ENCODE measurements at places on chromosomes 1 and 21.
A peak's percentile ranks its signal among the peaks of the same experiment; 100 is the strongest.

DNA sequence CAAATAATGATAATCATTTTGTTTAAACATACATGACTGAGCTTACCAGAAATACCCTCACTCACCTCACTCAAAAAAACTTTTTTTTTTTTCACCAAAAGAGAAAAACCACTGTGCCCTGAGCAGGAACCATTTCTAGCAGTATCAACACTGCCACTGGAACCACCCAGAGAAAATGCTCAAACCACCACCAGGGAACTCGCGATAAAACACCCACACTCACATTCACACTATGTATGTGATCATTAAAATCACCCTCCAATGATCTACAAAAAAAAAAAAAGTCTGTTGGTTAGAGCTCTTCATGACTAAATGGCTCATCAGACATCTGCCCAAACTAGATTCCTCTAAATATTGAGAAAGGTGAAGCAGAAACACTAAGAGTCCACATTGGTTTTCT, 11.5 kb downstream of the TIAM1 start:
- no peak for DNase-seq

GRCh38 chr1:18923756-18924211, 21.4 kb upstream of the ALDH4A1 start:
- peak; percentile 69 for DNase-seq

- no peak for DNase-seq
These were observed 129.7 kb downstream of the VPS13D start for GRCh38 chr1:12359359-12360133.

DNA sequence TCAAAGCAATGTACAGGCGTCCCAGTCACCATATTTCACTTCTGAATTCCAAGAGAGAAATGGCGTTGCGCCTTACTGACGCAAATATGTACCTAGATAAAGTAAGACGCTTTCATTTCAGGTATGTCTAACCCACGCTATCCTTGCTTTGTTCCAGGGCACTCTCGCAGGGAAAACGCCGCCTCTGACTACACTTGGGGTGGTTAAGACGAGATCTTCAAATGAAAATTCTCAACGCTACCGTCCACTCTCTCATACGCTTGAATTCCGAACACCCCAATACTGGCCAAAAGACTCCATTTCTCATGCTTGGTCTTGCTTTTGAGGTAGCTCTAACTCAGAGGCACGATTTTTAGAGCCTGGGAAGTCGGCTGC, 736 bp upstream of the ZMPSTE24 start:
- DNase-seq, result peak; percentile 96

DNA sequence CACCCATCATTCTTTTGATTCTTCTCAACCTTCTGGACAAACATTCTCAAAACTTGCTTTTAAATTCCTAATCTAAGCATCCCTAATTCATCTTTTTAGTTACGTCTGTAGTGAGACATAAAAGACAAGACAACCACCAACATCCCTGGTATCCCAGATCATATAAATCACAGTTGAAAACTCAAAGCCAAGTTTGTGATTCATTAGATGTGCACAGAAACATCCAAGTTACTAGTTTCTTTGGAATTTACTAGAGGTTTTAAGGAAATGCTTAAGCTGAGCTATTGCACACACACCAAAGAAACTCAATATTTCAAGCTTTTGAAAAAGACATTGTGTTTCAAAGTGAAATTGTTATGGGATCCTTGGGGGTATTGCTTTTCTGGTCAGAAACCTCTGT, 47.6 kb downstream of the ATP6V1G3 start:
- DNase-seq, result no peak

GRCh38 chr21:42983103-42983502, 8.7 kb downstream of the PKNOX1 start:
- DNase-seq, result peak; percentile 11

DNA sequence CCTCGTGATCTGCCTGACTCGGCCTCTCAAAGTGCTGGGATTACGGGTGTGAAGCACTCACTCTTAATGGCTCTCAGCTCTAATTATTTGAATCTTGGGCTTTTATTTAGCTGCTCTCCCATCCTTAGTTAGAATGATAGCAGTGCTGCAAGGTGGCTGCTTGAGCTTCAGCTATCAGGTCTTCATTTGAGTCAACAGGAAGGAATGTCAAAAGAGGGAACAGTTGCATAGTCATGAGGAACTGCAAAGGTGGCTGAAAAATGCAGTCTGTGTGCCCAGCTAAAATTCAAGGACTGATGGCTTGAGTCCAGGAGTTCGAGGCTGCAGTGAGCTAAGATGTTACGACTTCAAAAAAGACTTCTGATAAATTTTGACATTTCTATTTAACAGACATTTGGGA, 55.6 kb downstream of the UCK2 start:
- DNase-seq, result no peak

GRCh38 chr1:114458237-114458777, 52.7 kb downstream of the TRIM33 start:
- DNase-seq, result no peak

DNA sequence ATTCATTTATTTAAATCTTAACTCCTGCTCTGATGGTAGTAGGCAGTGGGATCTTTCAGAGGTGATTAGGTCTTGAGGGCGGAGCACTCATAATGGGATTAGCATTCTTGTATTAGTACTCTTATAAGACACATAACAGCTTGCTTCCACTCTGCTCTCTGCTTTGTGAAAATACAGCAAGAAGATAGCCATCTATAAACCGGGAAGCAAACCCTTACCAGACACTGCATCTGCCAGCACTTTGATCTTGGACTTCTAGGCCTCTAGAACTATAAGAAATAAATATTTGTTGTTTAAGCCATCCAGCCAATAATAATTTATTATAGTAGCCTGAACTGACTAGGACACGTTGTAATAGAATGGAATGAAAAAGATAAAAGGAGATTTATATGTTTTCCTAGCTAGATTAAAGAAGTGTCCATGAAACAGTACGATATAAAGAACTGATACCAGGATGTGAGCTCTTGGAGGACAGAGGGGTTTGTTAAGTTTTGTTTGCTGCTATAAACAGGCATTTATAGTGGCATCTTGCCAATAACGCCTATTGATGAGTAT, 869.9 kb downstream of the MRPL39 start:
- no peak for DNase-seq

DNA sequence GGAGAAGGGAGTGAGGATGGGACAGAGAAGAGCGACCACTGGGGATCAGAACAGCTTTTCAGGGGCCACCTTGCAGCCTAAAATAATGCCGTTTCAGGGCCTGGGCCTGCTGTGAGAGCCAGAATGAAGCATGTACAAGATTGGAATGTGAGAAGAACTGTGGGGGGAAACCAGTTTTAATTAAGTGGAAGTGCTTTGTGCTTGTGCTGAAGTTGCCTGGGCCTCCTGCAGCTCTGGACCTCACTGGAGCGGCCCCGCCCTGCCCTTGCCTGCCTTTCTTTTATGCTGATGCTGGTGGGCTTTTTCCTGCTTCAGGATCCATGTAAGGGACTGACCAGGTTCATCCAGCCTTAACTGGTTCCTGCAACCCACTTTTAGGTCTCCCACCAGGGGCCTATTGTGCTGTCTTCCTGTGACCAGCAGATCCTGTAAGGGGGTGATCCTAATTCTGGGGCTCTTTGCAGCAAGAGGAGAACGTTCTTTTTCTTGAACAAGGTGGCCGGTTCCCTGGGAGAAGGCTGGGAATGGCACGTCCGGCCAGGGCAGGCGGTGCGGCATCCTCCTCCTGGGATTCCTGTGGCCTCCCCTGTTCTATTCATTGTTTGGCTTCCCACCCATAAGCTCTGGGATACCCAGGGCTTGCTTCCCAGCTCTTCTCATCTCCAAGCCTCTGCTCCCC, 3.2 kb downstream of the C1orf226 start:
- DNase-seq, result no peak

DNA sequence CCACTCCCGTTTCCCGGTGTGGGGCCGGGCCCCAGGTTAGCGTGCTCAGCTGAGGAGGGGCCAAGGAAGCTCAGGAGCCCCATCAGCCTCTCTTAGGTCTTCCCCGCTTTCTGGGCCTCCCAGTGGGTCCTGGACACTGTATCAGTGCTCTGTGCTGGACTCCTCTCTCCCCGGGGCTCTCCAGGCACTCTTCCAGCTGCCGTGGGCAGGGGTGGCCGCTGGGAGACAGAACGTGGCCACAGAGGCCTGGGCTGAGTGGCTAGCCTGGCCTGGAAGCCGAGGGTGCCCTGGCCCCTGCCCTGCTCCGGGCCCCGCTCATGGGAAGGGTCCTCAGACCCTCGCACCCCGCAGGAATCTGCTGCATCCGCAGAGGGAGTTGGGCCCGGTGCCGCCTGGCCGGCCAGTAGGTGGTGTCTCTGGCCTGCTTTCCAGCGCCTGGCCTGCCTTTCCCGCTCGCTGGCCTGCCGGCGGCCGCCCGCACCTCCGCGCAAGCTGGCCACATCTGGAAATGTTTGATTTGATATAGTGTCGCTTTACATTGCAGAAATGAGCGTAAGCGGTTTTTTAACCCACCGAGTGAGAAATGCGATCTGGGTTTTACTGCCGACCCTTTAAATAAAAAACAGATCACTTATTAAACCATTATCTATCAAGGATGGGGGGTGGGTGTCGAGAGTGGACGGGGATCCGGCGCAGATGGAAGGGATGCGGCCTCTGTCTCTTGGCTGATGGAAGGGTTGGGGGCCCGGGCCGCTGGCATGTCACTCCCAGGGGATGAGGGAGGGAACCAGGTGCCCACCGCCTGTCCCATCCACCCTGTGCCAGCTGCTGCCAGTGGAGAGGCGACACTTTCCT, 74.4 kb upstream of the TTC34 start:
- DNase-seq, result no peak

DNA sequence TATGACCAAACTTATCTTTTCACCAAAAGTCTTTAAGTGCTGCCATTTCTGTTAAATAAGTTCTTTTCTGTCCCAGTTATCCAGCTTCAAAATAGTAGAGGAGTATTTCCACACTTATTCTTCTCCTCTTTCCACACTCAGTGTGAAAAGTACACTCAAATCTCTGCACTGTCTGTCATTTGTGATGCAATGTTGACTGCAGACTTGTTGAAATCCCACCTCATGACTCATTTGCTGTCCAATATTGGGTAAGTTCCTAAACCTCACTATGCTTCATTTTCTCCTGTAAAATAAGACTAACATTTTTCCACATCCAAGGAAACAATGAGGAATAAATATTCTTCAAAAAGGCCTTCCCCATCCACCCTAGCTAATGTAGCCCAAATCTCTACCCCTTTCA, 17.5 kb downstream of the LRRIQ3 start:
- no peak for DNase-seq

DNA sequence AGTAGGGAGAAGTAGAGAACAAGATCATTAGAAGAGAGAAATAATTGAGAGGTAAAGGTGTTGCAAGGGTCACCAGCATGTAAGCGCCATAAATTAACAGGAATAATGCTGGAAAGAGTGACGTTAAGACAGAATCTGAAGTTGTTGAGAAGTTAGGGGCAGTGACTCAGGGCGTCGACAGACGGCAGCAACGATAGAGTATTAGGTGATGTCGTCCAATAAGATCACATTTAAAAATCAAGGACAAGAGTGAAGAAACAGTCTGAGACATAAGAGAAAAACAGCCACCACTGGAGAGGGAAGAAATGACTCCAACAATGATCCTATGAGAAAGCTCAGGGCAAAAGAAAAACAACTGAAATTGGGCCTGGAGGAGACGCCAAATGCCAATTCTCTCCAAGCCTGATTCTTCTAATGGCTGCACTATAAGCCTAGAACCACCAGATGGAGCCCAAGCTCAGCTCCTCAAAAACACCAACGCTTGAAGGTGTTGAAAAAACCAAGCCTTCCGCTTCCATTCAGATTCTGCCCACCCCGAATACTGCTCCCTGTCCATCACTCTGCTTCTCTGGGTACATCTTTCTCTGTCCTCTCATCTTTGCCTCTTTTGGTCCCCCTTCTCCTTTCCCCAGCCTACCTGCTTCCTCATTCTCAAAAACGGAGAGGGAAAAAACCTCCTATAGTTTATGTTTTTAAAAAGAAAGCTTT, 70.0 kb downstream of the LUZP1 start:
- DNase-seq, result peak; percentile 71

GRCh38 chr1:155037851-155038441, 4.3 kb downstream of the DCST1 start:
- no peak for DNase-seq

- DNase-seq, result no peak
These were observed 968.1 kb upstream of the ADGRL4 start for GRCh38 chr1:79974659-79975058.

- DNase-seq, result no peak
These were observed 28.7 kb downstream of the TMEM200B start for GRCh38 chr1:29094954-29095353.

DNA sequence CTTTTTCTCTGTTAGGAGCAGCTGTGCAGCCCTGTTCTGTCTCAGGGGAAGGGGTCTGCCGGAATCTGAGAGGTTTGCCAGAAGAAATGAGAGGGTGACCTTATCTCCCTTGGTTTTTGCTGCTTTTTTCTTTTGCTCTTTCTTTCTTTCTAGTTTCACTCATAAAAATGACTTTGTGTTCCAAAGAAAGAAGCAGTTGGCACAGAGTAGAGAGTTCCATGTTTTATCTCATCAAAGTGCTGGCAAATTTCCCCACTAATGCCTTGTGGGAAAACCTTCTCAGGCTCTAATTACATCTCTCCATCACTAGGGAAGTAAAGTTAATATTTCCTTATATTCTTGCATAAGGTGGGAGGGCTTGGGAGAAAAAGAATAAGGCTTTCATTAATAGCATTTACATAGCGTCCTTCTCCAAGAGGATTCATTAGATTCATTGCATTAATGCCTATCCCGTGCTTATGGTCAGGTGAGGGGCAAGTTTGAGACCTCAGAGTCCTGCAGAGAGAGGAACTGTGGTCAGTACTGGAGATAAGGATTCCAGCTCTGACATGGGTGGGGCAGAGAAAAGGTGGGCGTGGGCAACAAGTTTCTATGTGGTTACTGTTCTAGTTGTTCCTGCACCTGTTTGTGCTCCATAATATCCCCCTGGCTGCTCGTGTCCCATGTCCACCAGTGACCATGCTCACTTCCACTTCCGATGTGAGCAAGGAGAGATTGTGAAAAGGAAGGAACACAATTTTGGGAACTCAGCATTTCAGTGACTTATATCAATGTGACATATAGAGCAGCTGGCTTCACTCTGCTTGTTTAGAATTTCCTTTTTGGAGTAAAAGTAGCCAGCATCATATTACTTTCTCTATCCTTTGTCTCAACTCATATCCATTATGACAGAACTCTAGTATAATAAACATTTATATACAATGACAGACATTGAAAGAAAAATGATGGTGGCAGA, 79.5 kb downstream of the DISC1 start:
- no peak for DNase-seq

DNA sequence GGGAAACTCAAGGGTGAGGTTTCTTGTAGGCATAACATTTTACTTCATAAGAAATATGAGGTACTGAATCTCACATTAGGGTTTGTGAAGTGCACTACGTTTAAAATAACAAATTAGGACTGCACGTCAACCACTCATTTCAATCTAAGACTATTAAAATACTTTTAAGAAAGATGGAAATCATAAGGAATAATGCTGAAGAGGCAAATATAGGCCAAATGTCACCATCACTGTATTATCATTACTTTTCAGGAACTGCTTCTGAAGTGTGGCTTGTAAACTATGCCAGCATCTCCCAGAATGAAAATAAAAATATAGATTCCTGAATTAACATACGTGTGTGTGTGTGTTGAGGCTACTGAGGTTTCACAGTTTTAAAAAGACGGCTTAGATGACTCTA, 56.8 kb downstream of the INTS7 start:
- no peak for DNase-seq

- DNase-seq, result no peak
These were observed 19.7 kb upstream of the MX1 start for GRCh38 chr21:41406340-41406739.

Measured in NCI-H1092 treated with DMSO at 0.1 percent for 48 hours (cell line).